ENCODE measurements at places on chromosomes 1 and 21.

GRCh38 chr1:48680411-48681035 lies 96.2 kb downstream of the BEND5 start:
- DNase-seq, result no peak

DNA sequence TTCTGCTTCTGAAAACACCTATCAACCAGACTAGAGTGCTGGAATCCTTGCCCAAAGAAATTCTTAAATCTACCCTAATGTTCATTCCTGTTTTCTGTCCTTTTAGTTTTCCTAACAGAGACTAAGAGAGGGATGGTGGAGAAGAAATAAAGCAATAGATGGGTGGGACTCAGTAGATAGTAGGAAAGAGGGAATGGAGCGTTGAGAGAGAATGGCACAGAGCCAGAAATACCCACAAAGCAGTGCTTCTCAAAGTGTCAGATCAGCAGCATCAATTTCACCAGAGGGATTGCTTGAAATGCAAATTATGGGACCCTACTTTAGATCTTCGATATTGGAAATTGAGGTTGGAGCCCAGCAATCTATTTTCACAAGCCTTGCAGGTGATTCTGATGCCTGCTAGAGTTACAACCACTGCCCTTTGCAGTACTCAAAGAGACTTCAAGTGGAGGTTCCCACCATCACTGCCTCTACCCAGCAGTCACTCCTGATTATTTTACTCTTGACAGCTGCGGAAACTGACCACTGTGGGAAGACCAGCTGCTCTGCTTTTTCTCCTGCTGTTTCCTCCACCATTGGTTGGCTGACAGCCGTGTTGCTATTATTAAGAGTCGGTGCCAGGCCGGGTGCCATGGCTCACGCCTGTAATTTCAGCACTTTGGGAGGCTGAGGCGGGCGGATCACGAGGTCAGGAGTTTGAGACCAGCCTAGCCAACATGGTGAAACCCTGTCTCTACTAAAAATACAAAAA lies 11.4 kb upstream of the PRPF3 start:
- DNase-seq, result no peak

DNA sequence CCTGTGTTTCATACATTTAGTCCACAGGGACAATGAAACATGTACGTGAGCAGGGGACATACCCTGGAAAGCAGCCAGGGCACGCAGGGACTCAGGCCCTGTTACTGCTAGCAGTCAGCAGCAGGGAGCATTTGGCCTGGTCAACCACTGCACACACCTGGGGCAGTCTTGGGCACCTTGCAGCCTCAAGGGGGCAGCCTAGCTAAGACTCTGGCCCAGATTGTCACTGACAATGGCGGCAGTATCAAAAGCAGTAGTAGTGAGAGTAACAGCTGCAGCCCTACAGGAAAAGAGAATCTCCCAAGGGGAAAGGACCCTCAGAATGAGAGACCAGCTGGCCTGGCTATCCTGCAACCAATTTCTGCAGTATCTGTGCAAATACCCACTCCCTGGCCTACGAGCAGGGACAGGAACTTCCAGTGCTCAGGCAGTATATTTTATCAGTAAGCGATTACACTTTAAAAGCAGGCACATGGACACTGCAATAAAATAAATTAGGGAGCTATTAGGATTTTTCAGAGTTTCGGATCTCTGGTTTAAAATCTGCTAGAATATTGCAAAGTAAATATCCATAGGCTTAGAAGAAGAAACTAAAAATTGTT lies 475.6 kb downstream of the LTN1 start:
- DNase-seq, result peak; percentile 79

DNA sequence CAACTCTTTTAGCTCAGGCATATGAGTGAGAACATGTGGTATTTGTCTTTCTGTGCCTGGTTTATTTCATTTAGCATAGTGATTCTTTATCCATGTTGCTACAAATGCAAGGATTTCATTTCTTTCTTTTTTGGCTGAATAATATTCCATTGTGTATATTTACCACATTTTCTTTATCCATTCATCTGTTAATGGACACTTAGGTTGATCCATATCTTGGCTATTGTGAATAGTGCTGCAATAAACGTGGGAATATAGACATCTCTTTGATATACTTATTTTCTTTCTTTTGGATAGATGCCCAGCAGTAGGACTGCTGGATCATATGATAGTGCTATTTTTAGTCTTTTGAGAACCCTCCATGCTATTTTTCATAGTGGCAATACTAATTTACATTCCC lies 30.8 kb downstream of the ASB17 start:
- no peak for DNase-seq

DNA sequence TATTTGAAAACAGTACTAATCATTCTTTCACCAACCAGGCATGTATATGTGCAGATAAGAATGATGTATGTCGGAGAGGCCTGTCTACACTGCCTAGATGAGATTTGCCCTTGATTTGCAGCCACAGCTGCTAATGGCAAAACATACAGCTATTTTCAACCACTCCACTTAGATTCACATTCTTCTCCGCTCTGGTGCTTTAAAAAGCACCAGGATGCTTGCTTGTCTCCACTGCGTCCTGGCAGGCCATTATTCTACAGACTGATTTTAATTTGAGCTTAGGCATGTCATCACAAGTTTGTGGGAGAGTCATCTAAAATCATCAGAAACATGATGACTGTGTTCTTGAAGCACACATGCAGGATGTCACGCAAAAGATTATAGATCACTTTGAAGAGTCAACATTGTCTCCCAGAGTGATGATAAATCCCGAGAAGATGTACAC lies 119.0 kb upstream of the NRIP1 start:
- DNase-seq, result no peak

- DNase-seq, result no peak
Measured at GRCh38 chr1:200975458-200975857, 48.1 kb downstream of the KIF21B start.

- DNase-seq, result no peak
Measured at GRCh38 chr1:173294843-173295242, 87.7 kb upstream of the TNFSF4 start.

- DNase-seq, result peak; percentile 40
Measured at GRCh38 chr1:93219443-93219842, 38.9 kb downstream of the CCDC18 start.

GRCh38 chr1:64594446-64594845 lies 124.5 kb downstream of the CACHD1 start:
- DNase-seq, result no peak

- DNase-seq, result no peak
Measured at GRCh38 chr1:1594602-1595260, 5.2 kb downstream of the FNDC10 start.

DNA sequence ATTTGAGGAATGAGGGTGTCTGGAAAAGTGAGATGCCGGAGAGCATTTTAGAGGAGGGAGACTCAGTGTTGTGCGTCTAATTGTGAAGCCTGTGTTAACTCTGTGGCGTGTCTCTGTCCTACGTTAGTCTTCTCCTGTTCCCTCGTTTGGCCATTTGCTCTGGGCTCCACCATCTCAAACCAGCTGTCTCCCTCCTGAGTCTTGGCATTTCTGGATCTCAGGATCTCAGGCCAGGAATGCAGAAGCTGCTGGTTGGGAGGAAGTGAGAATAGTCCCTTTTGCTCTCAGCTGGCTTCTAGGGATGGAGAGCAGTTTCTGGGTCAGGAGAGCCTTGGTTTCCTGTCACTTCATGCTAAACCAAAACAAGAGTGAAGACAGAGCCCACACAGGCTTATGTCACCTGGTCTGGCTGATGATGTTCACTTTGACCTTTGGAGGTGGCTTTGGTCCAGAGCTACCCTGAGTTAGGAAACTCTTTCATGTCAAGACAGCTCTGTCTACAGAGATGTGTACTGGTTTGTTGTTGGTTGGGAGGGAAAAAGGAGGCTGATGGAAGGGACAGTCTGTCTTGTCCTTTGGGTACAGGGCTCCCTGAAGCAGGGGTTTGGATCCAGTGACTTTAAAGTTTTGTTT lies 859 bp downstream of the NFASC start:
- no peak for DNase-seq

DNA sequence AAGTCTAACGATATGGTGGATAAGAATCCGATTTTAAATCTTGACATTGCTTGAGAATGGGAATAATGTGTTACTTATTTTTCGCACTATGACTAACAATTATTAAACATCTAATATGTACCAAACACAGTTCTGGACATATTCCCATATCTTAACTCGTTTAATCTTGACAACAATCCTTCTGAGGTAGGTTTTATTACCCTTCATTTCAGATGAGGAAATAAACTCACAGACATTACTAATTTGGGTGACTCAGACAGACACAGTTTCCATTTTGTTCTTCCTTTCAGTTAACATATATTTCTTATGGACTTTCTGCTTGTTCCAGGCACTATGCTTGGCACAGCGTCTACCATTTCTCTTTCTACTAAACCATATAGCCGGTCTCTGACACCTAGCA lies 244.8 kb downstream of the SMYD3 start:
- DNase-seq, result no peak

DNA sequence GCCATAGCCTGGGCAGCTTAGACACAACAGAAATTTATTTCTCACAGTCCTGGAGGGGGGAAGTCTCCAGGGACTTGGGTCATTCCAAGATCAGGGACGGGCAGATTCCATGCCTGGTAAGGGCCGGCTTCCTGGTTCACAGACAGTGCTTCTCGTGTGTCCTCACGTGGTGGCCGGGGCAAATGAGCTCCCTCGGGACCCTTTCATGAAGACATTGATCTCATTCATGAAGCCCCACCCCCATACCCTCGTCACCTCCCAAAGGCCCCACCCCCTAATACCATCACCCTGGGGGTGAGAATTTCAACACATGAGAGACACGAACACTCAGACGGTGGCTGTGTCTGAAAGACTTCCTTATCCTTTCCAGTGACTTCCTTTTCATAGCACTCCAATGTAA lies 51.5 kb downstream of the ACOT7 start:
- DNase-seq, result no peak

GRCh38 chr1:20184997-20185833 lies 681 bp upstream of the UBXN10 start:
- DNase-seq, result peak; percentile 83

DNA sequence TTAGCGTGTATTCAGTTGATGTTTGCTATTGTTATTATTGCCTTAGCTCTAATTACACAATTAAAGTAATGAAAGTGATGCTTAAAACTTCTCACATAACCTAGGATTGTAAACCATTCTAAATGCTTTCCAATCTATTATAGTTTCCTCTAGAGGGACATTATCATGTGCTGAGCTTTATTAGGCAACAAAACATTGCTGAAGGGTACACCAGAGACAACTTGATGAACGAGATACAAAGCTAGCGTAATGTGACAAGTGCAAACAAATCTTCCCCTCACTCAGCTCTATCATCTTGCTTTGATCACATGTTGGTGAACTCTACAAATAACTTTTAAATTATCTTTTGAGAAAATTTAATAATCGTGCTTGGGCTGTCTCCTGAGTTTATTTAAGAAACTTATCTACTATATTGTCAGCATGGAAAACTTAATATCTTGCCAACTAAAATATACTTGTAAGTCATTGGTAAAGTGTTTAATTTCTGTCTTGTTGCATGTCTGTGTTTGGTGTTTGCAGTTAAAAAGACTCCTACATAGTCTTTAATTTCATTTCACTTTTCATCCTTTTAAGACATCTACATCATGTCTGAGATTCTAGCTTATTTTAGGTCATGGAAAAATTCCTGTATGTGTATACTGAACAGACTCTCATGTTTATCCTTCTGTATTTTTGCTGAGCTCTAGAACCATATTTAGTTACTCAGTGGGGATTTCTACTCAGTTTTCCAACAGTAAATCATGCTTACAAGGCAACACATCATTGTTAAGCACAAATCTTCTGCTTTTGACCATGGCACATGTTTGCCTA lies 104.2 kb upstream of the ADAMTS5 start:
- no peak for DNase-seq

- DNase-seq, result peak; percentile 89
Measured at GRCh38 chr1:155062702-155063411, 683 bp upstream of the EFNA4 start.

DNA sequence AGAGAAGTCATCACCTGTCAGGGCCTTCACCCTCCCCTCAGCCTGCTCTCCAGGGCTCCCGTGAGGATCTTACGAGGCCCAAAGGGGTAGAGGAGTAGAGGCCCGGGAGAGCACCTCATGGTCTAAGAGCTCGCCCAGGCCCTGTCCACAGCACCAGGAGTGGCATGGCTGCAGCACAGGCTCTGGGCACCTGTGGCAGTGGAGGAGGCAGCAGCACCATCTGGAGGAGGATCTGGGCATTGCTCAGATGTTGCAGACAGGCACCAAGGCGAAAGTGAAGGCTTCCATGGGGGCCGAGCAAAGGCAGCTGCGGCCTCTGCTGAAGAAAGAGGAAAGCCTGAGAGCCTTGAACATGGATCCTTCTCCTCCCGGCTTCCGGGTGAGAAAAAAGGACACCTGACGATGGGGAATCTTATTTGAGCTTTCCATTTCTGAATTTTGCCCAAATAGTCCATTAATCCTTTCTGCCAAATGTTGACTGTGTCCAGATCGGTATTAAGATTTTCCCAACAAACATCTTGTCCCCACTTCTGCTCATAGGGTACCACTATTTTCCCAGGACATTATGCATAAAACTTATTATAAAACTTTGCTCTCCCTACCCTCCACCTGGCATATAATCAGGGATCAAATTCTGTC lies 604.7 kb downstream of the PTPRC start:
- peak; percentile 86 for DNase-seq

GRCh38 chr1:198794498-198794897 lies 155.7 kb downstream of the PTPRC start:
- DNase-seq, result no peak

DNA sequence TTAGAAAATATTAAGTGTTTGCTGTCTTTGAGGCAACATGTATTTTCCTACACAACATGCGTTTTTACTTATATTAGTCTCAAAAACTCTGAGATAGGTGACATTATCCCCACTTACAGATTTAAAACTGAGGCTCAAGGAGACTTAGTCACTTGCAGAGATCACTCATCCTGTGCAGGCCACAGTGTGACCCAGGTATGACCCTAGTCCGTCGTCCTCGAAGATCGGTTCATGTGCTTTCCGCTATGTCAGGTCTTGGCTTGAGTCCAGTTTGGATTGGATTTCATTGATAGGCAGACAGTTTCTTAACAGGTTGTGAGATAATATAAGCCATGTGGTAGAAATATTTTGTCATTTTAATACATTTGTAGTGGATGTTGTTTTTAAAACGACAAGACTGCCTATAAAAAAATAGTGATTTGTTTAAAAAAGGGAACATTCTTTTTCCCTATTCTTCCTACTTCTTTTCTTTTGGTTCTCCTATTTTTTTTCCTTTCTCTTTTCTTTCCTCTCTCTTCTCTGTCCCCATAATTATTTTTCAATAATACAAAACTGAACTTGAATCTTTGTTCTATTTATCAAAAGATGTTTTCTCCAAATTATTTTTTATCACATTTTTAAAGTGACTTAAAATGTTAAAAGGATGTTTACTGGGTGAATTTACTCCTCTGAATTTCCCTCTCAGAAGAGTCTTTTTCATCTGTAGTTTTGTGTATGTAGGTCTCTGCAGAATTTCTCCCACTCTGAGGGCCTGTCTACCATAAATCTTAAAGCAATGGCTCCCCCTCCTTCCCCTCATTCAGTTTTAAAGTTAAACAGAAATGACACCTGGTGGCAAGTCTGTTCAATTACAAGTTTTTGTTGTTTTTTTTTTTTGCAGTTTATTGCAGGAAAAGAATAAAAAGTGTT lies 81.8 kb downstream of the PHTF1 start:
- no peak for DNase-seq
